ENCODE measurements at places on chromosomes 3 and 15.

GRCh38 chr3:9976721-9977709, 9.6 kb downstream of the EMC3 start:
- DNase-seq = peak; percentile 40

DNA sequence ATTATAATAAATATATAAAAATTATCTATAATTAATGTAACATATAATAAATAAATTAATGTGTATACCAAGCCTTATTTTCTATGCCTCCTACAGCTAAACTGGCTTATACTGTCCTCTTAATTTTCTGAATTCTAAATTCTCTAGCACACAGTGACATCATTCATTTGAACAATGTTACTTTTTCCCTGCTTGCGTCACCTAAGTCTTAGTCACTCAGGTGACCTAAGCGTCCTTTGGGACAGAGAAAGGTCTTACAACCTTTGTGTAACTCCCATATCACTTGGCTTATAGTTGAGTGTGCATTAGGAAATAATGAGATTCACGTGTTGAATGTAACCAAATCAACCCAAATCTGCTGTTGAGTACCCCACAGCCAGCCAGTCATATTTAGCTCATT, 48.5 kb upstream of the KCNMB2 start:
- no peak for DNase-seq

DNA sequence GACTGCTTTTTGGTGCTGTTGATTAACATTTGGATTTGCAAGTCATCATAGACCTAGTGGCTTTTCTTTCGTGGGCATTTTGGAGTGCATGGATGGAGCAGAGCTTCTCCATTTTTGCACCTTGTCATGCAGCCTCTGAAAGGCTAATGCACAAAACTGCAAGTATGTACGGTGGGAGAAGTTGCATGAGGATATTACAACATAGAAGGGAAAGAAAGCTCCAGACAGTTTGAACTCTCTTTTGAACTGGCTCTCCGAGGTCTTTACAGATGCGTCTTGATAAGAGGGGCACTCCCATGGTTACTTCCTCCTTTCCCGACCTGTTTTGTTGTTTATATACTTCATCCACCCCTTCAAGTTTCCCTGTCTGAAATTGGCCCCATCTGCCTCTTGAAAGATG, 147.1 kb upstream of the GBE1 start:
- no peak for DNase-seq

DNA sequence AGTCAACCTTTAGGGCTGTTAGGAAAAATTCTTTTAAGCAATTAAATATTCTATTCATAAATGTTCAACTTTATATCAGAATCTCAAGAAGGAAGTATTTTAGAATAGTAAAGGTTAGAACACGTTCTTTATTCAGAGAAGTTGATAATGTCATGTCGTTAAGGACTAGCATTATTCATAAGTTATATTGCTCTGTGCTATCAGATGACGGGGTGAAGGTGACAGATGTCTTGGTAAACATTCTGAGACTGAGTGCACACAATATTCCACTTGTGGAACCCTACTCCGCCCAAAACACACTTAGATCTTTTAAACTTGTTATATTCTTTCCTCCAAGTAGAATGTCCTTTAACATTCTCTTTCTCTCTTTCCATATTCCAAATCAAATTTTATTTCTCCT, 7.9 kb downstream of the AP4E1 start:
- no peak for DNase-seq

DNA sequence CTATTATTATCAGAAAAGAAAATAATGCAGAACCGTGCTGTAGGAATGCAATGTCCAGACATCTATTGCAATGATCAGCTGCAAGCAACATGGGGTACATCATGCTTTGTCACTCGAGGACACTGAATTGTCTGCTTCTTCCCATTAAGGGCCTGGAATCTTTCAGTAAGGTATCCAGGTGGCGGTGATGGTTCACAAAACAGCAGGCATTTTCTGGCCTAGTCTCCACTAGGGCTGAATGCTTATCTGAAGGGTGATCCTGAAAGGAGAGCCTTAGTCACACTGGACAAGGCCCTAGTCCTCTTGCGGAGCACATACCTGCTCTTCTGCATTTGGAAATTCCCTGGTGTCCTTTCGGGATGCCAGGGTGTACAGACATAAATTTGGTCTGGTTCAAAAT, 21.2 kb downstream of the ITPR1 start:
- no peak for DNase-seq

DNA sequence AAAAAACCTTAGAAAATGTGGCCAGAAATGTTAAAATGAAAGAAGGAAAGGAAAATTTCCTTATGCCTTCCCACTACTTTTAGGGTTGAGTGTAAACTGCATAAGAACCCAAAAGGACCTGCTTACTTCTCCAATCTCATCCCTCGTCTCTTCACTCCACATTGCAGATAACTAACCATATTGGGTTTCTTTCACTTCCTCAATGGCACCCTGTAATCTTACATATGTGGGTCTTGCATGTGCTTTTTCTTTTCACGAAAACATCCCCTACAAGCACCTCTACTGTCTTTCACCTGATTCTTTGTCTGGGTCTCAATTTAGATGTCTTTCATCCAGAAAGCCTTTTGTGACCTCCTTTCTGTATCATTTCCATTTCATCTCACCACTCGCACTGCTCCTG, 23.1 kb downstream of the EOMES start:
- no peak for DNase-seq

- DNase-seq = no peak
Observed at GRCh38 chr3:135739779-135740178, 225.7 kb upstream of the PPP2R3A start.

GRCh38 chr15:64938192-64938591, 26.5 kb downstream of the ANKDD1A start:
- no peak for DNase-seq

DNA sequence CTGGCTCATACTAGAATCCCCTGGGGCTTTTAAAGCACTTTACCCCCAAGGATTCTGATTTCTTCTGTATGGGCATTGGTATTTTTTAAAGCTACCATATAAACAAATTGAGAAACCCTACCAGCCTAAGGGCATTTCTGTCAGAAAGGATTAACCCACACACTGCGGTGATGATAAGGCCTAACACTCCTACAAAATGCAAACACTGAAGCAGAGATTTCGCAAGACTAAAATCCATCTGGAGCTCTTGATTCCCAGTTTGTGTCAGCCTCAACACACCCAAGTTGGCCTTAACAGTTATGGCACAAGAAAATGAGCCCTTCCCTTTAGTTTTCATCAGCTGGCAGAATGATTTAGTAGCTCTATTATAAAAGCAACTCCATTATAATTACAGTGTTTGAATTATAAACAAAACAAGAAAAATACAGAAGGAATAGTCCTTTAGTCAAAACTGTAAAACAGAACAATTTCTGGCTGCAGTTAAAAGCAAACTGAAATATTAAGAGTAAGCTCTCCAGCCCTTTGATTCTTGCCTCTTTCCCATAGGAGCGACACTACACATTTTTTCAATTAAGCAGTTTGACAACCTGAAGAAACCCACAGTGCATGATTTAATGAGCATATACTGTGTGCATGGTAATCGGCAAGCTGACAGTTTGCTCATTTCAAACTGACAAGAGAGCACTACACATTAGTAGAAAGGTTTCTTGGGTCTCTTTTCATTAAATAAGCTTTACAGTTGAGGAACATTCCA, 441.2 kb downstream of the FHIT start:
- DNase-seq = no peak

- DNase-seq = no peak
Observed at GRCh38 chr3:18086760-18087159, 338.4 kb downstream of the SATB1 start.

DNA sequence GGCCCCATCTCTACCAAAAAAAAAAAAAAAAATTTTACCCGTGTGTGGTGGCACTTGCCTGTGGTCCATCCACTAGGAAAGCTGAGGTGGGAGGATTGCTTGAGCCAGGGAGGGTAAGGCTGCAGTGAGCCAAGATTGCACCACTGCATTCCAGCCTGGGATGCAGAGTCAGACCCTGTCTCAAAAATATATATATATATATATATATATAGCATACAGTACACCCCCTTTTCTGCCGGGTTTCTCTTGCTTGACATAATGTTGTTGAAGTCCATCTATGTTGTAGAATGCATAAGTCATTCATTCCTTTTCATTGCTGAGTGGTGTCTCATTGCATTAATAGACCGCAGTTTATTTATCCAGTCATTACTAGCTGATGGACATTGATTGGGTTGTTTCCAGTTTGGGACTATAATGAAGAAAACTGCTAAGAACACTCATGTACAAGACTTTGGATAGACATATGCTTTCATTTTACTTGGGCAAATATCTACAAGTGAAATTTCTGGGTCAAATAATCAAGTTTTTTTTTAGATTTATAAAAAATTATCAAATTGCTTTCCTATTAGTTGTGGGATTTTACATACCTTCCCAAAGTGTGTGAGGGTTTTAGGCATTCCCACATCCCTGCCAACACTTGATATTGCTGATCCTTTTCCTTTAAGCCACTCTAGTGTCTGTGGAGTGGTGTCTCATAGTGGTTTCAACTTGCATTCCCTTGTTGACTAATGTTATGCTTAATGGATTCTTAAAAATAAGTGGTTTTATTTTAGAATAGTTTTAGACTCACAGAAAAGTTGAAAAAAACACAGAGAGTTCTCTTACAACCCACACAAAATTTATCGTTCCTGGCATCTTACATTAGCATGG, 2.1 kb upstream of the PRR20G start:
- DNase-seq = no peak

GRCh38 chr3:69691860-69692259, 47.4 kb upstream of the MITF start:
- DNase-seq = no peak

- DNase-seq = peak; percentile 58
Observed at GRCh38 chr3:70550723-70551319, 238.4 kb upstream of the MDFIC2 start.

GRCh38 chr15:73965758-73966113, 26.4 kb downstream of the STOML1 start:
- no peak for DNase-seq

- DNase-seq = no peak
Observed at GRCh38 chr3:190346541-190346940, 24.3 kb upstream of the CLDN1 start.
